Glutamatergic neuron (in vitro differentiated cells): ENCODE measurements at places on chromosomes 5 and 9. TPM values are rescaled to one million over a fixed set of nuclear protein-coding genes. Genes with fewer than 3 reads are reported as not detected.

PLEKHG4B gene
- total RNA-seq = 49.4 TPM

VCAN gene
- 152 TPM for total RNA-seq

PIP5K1B gene
- 0.27 TPM for total RNA-seq

DNA sequence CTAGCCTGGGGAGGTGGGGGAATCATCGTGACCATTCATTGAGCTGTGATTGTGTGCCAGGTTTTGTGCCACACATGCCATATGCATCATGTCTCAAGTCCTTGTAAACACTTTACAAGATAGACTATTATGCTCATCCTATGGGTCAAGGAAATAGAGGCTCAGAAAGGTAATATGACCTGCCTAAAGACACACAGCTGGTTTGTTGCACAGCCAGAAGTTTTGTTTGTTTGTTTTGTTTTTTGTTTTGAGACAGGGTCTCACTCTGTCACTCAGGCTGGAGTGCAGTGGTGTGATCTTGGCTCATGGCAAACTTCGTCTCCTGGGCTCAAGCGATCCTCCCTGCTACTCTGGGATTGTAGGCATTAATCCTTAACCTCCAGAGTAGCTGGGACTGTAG is 21.4 kb upstream of the CRB2 start:
- no peaks in the 10 kb centered on the region for H3K36me3 ChIP-seq
- peaks cover 1% of the 10 kb centered on the region for H3K4me1 ChIP-seq
- H3K4me3 ChIP-seq = no peak overlapping the region
- H3K27me3 ChIP-seq = peaks cover 5% of the 10 kb centered on the region

LURAP1L gene
- total RNA-seq = 25.6 TPM

ZBTB5 gene
- 14.3 TPM for total RNA-seq

CCDC152 gene
- total RNA-seq = 13.4 TPM

DNA sequence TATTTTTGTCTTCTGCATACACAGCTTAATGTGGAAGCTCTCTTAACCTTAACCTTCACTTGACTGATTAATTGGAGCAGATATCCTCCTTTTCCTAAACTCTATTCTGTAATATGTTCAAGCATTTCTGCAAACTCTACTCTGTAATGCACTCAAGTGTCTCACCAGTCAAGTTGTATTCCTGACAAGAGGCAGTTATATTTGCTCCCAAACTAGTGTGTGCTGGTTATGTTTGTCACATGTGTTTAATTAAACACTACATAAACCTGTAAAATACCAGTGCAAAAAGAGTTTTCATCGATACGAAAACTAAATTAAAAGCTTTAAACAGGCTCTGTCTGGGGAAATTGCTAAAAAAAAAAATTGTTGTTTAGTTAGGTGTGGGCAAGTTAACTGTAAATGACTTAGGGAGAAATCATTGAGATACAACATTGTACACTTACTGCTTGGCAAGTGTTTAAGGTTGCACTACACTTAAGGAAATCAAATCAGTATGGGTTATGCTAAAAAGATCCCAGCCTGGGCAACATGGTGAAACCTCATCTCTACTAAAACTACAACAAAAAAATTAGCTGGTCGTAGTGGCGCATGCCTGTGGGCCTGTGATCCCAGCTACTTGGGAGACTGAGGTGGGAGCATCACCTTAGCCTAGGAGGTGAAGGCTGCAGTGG is 6.7 kb downstream of the FAF2 start:
- H3K4me1 ChIP-seq = no peaks in the 10 kb centered on the region
- no peak for DNase-seq
- H3K4me3 ChIP-seq = no peak overlapping the region
- H3K27ac ChIP-seq = no peak overlapping the region
- H3K36me3 ChIP-seq = no peaks in the 10 kb centered on the region

DNA sequence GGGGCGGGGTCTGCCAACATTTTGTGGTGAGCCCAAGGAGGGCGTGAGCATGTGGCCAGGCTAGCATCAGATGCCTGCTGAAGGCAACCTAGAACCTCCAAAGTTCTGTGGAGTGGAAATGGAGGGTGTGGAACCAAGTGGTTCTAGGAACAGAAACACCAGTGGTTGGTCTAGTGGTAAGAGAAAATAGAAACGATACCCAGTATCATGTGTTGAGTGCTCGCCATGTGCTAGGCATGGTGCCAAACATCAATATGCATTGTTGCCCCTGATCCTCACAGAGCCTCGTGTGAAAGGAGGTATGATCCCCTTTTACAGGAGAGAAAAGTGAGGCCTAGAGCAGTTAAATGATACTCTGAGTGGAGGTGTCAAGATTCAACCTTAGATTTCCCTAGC is 31.5 kb upstream of the MVB12B start:
- peaks cover 1% of the 10 kb centered on the region for H3K4me1 ChIP-seq
- DNase-seq = no peak
- peaks cover 6% of the 10 kb centered on the region for H3K27me3 ChIP-seq
- H3K27ac ChIP-seq = no peak overlapping the region

FEM1C gene
- total RNA-seq = 20.2 TPM

- peaks cover 1% of the 10 kb centered on the region for H3K27me3 ChIP-seq
- no peak for DNase-seq
- H3K27ac ChIP-seq = no peak overlapping the region
- no peaks in the 10 kb centered on the region for H3K4me1 ChIP-seq
- no peaks in the 10 kb centered on the region for H3K36me3 ChIP-seq
- no peak overlapping the region for H3K4me3 ChIP-seq
Observed at GRCh38 chr9:74783408-74783807, 104.3 kb downstream of the TRPM6 start.

GRCh38 chr5:53819482-53819881 is 259.0 kb downstream of the NDUFS4 start:
- DNase-seq = no peak
- H3K36me3 ChIP-seq = no peaks in the 10 kb centered on the region
- H3K27me3 ChIP-seq = peaks cover 2% of the 10 kb centered on the region
- peaks cover 3% of the 10 kb centered on the region for H3K4me1 ChIP-seq

DNA sequence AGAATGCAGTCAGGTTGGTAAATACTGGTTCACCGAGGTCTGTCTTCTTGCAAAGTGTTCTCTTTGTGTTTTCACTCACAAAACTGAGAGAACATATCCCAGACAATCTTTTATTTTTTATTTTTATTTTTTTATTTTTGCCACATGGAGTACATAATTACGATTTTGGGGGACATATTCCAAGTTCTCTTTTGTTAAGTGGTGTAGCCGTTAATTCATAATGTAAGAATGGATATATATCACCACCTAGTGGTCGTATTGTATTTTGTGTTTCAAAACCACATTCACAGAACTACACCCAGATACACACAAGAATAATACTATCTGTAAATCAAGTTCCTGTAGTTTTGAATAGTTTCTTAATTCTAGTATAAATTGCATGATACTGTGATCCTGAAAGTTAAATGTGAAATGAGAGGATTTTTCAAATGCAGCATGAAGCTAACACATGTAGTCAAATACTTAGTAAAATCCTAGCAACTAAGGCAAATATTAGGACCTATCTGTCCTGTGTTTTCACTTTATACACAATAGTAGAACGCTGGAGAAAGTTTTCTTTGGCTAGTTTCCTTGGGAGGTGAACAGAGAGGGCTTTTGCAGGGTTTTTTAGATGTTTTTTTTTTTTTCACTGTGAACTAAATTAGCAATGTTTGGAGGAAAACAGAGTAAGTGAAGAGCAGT is 92.7 kb downstream of the VCAN start:
- no peak for DNase-seq
- peaks cover 4% of the 10 kb centered on the region for H3K4me1 ChIP-seq
- H3K27me3 ChIP-seq = peaks cover 2% of the 10 kb centered on the region
- no peaks in the 10 kb centered on the region for H3K36me3 ChIP-seq

- peaks cover 2% of the 10 kb centered on the region for H3K4me1 ChIP-seq
- H3K36me3 ChIP-seq = peaks cover 12% of the 10 kb centered on the region
- H3K4me3 ChIP-seq = no peak overlapping the region
- DNase-seq = no peak
Observed at GRCh38 chr5:54628050-54628449, 110.5 kb downstream of the SNX18 start.

DNA sequence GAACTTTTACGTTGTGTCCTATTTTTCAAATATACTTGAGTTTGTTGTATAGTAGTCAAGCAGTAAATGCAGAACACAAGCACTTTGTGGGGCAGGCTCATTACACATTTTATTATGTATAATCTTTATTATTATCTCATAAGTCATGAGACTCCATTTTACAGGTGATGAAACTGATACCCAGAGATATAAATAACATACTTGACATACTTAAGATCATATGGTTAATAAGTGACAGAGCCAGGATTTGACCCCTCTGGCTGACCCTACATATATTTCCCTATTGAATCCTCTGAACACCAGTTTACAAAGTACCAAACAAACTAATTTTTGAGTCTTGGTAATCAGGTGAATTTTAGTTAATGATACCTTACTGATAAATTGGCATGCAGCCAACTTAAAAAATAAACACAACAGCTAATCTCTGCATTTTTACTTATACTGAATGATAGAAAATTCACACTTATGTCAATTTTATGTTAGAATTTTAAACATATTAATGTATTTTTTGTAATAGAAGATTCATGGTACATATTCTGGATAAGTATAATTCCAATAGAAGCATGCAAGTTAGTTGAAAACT is 305.0 kb upstream of the MEF2C start:
- H3K4me1 ChIP-seq = peaks cover 4% of the 10 kb centered on the region
- no peak for DNase-seq
- H3K27ac ChIP-seq = no peak overlapping the region

DNA sequence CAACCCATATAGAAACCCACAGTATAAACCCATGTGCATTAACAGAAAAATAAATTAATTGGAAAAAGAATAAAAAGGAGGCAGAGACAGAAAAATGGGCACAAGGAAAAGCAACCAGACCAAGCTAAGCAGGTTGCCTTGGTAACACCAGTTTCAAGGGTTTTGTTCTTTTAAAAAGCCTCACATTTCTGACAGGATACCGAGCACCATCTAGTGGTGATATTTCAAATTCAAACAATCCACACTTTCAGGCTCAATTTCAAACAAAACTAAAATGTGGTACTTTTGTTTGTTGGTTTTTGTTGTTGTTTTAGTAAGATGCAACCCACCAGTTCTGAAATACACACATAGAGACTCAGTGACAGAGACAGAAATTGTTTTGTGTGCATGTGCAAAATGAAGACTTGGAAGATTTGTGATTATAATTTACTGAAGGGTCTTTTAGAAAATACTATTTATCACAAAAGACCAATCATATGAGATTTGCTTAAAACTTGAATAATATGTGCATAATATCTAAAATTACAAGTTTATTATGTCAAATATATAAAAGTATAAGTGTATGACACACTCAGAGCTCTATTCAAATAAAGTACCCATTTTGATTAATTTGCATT is 318.2 kb downstream of the SLCO4C1 start:
- no peaks in the 10 kb centered on the region for H3K4me1 ChIP-seq
- no peak overlapping the region for H3K4me3 ChIP-seq
- H3K27ac ChIP-seq = no peak overlapping the region
- H3K27me3 ChIP-seq = no peaks in the 10 kb centered on the region

PLCXD3 gene
- 0.93 TPM for total RNA-seq

- H3K4me3 ChIP-seq = no peak overlapping the region
- H3K4me1 ChIP-seq = no peaks in the 10 kb centered on the region
- no peak overlapping the region for H3K27ac ChIP-seq
- H3K27me3 ChIP-seq = peaks cover 5% of the 10 kb centered on the region
Observed at GRCh38 chr9:134605351-134605965, 36.1 kb upstream of the COL5A1 start.

DNA sequence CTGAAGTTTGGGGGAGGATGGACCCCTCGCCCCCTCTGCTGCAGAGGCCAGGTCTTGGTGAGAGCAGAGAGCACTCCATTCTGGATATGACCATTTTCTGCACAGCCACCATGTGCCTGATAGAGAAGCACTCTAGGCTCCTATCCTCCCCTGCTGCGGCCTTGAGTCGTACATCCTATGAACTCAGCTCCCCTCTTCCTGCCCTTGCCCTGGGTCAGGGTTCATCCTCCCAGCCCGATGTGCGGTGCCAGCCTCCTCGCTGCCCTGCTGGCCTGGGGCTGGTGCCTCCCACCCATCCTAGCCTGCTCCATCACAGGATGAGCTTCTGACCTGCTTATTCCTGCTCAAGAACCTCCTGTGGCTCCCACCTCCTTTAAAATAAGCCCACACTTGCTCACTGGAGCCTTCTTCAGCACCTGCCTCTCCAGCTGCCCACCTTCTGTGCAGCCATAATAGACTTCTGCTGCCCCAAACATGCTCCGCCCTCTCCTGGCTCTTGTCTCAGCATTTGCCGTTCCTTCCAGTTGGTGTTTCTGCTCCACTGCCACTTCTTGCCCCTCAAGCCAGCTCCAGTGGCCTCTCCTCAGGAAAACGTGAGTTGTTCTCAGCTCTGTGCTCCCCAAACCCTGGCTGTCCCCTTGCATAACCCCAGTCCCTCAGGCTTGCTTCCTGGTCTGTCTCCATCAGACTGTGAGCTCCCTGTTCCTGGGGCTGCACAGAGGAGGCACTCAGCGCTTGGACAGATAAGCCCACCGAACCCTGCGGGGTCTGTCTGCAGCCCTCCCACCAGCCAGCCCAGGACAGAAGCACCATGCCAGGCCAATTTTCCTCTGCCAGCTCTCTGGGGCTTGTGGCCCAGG is 22.3 kb upstream of the TTLL11 start:
- peaks cover 2% of the 10 kb centered on the region for H3K27me3 ChIP-seq
- peak; percentile 12 for DNase-seq
- H3K4me3 ChIP-seq = no peak overlapping the region
- H3K27ac ChIP-seq = no peak overlapping the region
- H3K36me3 ChIP-seq = no peaks in the 10 kb centered on the region

STOM gene
- 2.0 TPM for total RNA-seq

GRCh38 chr5:148931453-148932057 is 105.1 kb downstream of the ADRB2 start:
- H3K27ac ChIP-seq = no peak overlapping the region
- no peaks in the 10 kb centered on the region for H3K4me1 ChIP-seq
- H3K4me3 ChIP-seq = no peak overlapping the region
- no peaks in the 10 kb centered on the region for H3K27me3 ChIP-seq
- DNase-seq = no peak

DNA sequence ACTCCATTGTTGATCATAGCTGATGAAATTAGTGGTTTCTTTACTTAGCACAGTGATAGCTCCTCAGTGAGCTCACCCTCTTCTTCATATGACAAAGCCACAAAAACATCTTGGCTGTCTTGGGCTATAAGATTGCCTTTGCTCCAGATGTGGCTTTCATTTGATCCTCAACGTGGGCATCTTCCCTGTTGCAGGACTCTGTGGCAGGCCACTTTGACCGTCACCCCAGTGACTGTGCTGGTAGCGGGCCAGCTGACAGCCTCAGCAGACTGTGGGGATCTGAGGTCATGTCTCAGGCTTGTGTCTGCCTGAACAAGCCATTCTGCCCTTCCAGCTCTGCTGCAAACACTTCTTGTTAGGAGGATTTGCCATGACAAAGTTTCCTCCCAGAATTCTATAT is 422.2 kb downstream of the NR2F1-AS1 start:
- H3K27ac ChIP-seq = no peak overlapping the region
- H3K36me3 ChIP-seq = no peaks in the 10 kb centered on the region
- H3K27me3 ChIP-seq = no peaks in the 10 kb centered on the region

DNA sequence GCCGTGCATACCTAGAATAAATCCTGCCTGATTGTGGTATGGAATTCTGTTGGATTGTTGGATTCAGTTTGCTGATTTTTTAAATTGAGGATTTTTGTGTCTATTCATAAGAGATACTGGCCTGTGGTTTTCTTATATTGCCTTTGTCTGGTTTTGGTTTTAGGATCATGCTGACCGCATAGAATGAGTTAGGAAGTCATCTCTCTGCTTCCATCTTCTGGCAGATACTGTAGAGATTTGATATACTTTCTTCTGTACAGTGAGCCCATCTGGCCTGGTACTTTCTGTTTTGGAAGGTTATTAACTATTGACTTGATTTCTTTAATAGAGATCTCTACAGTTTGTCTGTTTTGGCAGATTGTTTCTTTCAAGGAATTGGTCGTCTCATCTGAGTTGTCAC is 14.7 kb downstream of the CEP72 start:
- H3K27ac ChIP-seq = no peak overlapping the region
- H3K36me3 ChIP-seq = peaks cover 4% of the 10 kb centered on the region
- H3K27me3 ChIP-seq = peaks cover 4% of the 10 kb centered on the region
- no peak overlapping the region for H3K4me3 ChIP-seq
- DNase-seq = no peak
